ENCODE measurements at places on chromosomes 11 and 22. TPM values are rescaled to one million over a fixed set of nuclear protein-coding genes. Genes with fewer than 3 reads are reported as not detected.
A peak's percentile ranks its signal among the peaks of the same experiment; 100 is the strongest.

DNA sequence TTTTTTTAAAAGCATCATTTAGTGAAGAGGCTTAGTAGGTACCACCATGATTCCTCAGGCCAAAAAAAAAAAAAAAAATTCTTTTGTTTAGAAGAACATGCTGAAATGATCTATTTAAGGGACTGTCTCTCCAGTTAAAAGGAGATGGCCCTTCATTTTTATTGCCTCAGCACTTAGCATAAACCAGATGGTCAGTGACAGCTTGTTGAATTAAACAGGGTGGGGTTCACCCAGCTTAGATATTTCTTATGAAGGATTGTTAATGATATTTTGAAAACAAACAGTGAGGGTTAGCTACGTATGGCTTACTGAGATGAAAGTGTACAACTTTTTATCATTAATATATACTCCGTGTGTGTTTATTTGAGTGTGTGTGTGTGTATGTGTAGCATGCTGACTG is 203.7 kb downstream of the FAM181B start:
- H3K27me3 ChIP-seq, result no peaks in the 10 kb centered on the region
- H3K36me3 ChIP-seq, result no peaks in the 10 kb centered on the region
- no peaks in the 10 kb centered on the region for H3K4me1 ChIP-seq
- no peak for DNase-seq
- H3K4me3 ChIP-seq, result no peak overlapping the region

GRCh38 chr11:121538054-121538453 is 85.3 kb upstream of the SORL1-AS1 start:
- no peak overlapping the region for H3K4me3 ChIP-seq
- no peaks in the 10 kb centered on the region for H3K27me3 ChIP-seq
- no peak for DNase-seq
- no peak overlapping the region for H3K27ac ChIP-seq
- no peaks in the 10 kb centered on the region for H3K4me1 ChIP-seq
- H3K36me3 ChIP-seq, result no peaks in the 10 kb centered on the region

GRCh38 chr11:108916935-108917334 is 252.1 kb downstream of the DDX10 start:
- H3K27me3 ChIP-seq, result no peaks in the 10 kb centered on the region
- no peak for DNase-seq
- no peaks in the 10 kb centered on the region for H3K4me1 ChIP-seq
- no peak overlapping the region for H3K4me3 ChIP-seq
- no peaks in the 10 kb centered on the region for H3K36me3 ChIP-seq

GRCh38 chr11:38019072-38019775 is 1421.2 kb upstream of the RAG2 start:
- no peak for DNase-seq
- no peaks in the 10 kb centered on the region for H3K36me3 ChIP-seq
- H3K27me3 ChIP-seq, result no peaks in the 10 kb centered on the region
- H3K4me3 ChIP-seq, result no peak overlapping the region
- H3K27ac ChIP-seq, result no peak overlapping the region
- H3K4me1 ChIP-seq, result no peaks in the 10 kb centered on the region

The MUC2 gene
- total RNA-seq, result not detected

The OR6A2 gene
- 0.92 TPM for total RNA-seq

The NLRP6 gene
- 0.73 TPM for total RNA-seq

- H3K4me1 ChIP-seq, result peaks cover 35% of the 10 kb centered on the region
- H3K27me3 ChIP-seq, result no peaks in the 10 kb centered on the region
- peak overlapping the region; percentile 85 for H3K4me3 ChIP-seq
Observed at GRCh38 chr11:130449996-130450769, 1.7 kb downstream of the ADAMTS15 start.

The P2RX3 gene
- not detected for total RNA-seq

DNA sequence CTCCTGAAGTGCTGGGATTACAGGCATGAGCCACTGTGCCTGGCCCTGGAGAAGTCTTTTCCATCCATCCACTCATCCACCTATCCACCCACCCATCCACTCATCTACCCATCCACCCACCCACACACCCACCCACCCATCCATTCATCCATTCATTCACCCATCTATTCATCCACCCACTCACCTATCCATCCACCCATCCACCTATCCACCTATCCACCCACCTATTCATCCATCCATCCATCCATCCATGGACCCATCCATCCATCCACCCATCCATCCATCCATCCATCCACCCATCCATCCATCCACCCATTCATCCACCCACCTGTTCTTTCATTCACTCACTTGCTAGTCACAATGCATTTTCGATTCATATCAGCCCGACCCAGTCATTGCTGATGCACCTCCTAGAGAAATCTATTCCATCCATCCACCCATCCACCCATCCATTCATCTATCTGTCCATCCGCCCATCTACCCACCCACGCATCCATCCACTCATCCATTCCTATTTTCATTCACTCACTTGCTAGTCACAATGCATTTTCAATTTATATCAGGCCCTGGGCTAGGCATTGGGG is 17.7 kb upstream of the SUN2 start:
- no peaks in the 10 kb centered on the region for H3K36me3 ChIP-seq
- no peaks in the 10 kb centered on the region for H3K4me1 ChIP-seq
- H3K4me3 ChIP-seq, result no peak overlapping the region
- no peak for DNase-seq
- no peaks in the 10 kb centered on the region for H3K27me3 ChIP-seq

GRCh38 chr22:42397332-42398249 is 34.6 kb downstream of the NFAM1 start:
- H3K27me3 ChIP-seq, result no peaks in the 10 kb centered on the region
- no peaks in the 10 kb centered on the region for H3K36me3 ChIP-seq
- H3K4me1 ChIP-seq, result peaks cover 25% of the 10 kb centered on the region
- H3K27ac ChIP-seq, result peak overlapping the region; percentile 87
- peak; percentile 71 for DNase-seq
- no peak overlapping the region for H3K4me3 ChIP-seq

GRCh38 chr22:21444701-21445436 is 22.3 kb upstream of the TMEM191C start:
- peaks cover 32% of the 10 kb centered on the region for H3K4me1 ChIP-seq
- H3K27ac ChIP-seq, result no peak overlapping the region
- H3K27me3 ChIP-seq, result no peaks in the 10 kb centered on the region
- H3K4me3 ChIP-seq, result no peak overlapping the region

The RAG1 gene
- 4.6 TPM for total RNA-seq

DNA sequence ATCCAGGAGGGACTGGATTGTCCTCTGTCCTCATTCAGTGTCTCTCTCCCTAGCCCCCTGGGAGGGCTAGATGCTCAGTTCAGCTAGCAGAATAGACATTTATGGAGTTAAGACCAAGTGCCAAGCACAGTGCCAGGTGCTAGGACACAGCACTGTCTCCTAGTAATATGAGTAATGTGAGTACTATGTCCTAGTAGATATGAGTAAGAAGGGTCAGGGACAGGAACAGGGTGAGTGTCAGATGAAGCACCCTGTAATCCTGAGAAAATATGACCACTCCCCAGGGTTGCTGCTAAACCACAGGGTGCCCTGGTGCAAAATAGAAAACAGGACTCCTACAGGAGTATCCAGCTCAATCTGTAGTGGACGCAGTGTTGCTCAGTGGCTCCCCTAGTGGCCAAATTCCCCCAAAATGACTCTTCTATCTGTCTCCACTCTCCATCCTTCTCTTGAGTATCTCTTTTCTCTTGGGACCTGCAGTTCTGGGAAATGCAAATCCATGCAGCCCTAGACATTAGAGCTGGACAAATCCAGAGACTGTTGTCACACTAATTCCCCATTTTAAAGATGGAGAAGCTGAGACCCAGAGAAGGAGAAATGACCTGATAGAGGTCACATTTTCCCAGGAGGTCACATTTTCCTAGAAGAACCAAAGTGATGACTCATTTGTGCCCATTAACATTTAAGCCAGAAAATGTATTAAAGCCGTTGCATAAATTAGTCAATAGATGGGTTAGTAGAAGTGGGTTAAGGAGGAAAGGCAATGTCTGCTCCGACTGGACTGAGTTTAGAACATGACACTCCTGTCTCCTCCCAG is 214.3 kb downstream of the NXPE2 start:
- no peaks in the 10 kb centered on the region for H3K4me1 ChIP-seq
- H3K27ac ChIP-seq, result no peak overlapping the region
- no peaks in the 10 kb centered on the region for H3K27me3 ChIP-seq
- no peak for DNase-seq
